ENCODE measurements at places on chromosomes 6 and 20. TPM values are rescaled to one million over a fixed set of nuclear protein-coding genes. Genes with fewer than 3 reads are reported as not detected.

ABHD16B gene
- not detected for polyA plus RNA-seq

TCF15 gene
- not detected for polyA plus RNA-seq

PRDM13 gene
- 0.41 TPM for polyA plus RNA-seq

GRIK2 gene
- 0.55 TPM for polyA plus RNA-seq

ARG1 gene
- not detected for polyA plus RNA-seq

HLA-DPA1 gene
- not detected for polyA plus RNA-seq

HBS1L gene
- polyA plus RNA-seq: 41.9 TPM

VIP gene
- not detected for polyA plus RNA-seq

TNNC2 gene
- polyA plus RNA-seq: 0.22 TPM

SMOC2 gene
- not detected for polyA plus RNA-seq

C6orf58 gene
- not detected for polyA plus RNA-seq

- DNase-seq: no peak
Measured at GRCh38 chr6:144725736-144726522, 440.8 kb downstream of the UTRN start.

- DNase-seq: no peak
Measured at GRCh38 chr6:30940361-30940986, at the start of gene MUCL3. MUCL3 (plus strand) TSS chr6:30940973; CDS start chr6:30941000, 27 bp downstream.

DNA sequence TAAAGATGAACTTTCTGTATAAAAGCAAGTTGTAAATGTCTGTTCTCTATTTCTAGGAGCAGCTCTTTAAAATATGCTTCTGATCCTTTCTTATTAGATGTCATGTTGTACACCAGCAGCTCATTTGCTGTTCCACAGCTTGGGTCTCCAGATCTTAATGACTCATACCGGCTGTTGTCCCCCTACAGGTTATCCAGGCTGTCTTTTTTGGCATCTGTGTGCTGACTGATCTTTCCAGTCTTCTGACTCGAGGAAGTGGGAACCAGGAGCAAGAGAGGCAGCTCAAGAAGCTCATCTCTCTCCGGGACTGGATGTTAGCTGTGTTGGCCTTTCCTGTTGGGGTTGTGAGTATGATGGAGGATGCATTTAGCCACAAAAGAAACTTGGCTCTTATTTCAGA lies 76.0 kb downstream of the AIG1 start:
- no peak for DNase-seq

- DNase-seq: peak; percentile 63
Measured at GRCh38 chr20:38125157-38126056, 39.7 kb downstream of the TGM2 start.

DNA sequence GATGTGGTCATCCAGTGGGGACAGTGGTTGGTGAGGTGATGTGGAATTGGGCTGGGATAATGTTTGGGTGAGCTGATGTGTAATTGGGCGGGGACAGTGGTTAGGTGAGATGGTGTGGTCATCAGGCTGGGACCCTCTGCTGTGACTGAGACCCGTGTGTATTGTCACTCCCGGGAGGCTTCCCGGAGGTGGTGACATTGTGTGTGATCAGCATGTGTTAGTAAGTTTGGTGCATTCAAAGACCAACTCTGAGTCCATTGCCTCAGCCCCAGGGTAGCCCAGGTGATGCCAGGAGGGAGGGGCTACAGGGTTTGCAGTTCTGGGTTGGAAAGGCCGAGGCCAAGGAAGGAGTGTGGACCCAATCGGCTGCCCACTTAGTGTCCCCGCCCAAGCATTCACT lies 375.5 kb downstream of the TAF4 start:
- DNase-seq: no peak

- DNase-seq: no peak
Measured at GRCh38 chr6:31935021-31935420, 7.5 kb downstream of the C2 start.

DNA sequence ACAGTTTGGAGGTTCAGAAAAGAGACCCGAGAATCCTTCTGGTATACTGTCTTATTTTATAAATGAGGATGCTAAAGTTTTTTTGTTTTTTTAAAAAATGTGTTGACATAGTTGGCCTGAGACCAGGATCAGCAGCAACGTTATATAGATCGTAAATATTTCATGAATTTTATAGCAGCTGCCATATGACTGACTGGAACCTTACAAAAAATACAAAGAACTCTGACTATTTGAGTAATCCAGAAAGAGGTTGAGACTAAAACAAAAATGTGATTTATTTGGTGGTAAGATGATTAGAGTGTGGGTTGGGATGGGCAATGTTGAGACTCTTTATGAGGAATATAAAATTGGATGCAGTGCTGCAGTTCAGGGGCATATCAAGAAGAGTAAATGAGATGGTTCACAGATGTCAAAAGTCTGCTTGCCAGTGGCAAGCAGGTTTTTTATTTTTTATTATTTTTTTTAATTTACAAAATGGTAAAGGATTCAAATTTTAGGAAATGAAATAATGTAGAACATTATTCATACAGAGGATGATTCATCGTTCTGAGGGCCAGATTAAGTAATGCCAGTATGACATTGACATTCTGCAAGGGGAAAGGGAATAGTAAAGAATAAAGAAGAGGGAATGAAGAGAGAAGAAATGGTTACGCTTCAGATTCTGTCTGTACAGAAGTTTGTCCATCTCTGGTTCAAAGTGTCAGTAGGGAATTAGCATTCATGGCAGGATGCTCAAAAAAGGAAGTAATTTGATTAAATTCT lies 58.5 kb downstream of the SCAF8 start:
- no peak for DNase-seq

GRCh38 chr6:68506911-68507310 lies 128.2 kb upstream of the ADGRB3 start:
- no peak for DNase-seq

GRCh38 chr6:56227071-56227879 lies 20.1 kb downstream of the COL21A1 start:
- DNase-seq: no peak

DNA sequence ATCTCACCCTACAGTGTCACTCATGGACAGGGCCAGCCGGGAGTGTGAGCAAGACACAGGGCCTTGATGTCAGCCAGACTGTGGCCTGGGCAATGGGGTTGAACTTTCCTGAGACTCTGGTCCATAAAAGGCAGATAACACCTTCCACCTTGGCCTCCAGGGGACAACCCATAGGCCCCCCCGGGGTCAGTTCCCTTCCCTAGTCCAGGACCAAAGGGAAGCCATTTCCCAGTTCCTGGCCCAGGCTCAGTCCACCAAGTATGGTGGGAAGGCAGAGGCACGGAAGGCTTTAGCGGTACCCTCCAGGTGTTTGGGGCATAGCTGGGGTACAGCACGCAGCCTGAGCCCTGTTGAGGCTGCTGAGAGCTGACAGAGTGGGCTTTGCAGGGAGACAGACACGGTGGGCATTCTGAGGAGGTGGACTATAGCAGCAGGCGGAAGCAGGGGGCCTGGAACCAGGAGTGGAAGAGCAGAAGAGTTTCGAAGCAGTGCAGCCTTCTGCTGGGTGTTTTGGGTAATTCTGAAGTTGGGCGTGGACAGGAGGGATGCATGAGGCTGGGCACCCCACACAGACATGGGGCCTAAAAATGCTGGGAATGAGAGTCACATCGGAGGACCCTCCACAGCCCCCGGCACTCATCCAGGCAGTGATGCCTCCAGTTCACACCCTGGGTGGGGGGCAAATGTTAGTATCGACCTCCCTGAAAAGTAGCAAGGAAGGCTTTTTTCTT lies 43.9 kb upstream of the CD93 start:
- no peak for DNase-seq

DNA sequence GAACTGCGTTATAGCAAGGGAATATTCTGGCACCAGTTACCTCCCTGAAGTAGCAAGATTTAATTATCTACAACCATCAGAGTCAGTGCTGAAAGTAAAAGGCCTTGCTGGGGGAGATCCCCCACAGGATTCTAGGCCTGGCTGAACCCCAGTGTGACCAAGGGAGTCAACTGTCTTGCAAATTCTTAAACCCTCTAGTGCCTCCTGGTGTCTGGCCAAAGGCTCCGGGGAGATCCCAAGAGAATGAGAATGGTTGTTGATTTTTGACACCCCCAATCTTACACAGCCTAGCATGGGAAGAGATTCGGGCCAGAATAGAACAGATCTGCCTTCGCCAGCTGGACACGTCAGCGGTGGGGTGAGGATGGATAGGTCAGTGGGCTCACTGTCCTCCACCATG lies 179.4 kb downstream of the ERMARD start:
- peak; percentile 2 for DNase-seq

DNA sequence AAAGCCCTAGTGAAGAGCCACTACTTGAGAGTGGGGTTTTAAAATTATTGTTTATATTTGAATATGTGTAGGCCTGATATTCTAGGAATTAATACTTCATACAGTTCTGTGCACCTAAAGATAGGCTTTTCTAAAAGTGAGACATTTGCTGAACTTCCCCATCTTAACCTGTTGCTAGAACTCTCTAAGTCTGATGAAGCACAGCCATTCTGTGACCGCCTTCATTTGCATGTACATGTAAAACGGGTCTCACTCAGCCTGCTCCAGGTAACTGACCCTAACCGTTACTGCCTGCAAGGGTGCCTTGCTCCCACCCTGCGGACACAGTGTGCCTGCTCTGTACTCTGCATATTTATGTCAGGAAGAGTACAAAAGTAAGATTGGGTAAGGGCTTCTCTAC lies 44.3 kb upstream of the IRF4 start:
- DNase-seq: no peak

DNA sequence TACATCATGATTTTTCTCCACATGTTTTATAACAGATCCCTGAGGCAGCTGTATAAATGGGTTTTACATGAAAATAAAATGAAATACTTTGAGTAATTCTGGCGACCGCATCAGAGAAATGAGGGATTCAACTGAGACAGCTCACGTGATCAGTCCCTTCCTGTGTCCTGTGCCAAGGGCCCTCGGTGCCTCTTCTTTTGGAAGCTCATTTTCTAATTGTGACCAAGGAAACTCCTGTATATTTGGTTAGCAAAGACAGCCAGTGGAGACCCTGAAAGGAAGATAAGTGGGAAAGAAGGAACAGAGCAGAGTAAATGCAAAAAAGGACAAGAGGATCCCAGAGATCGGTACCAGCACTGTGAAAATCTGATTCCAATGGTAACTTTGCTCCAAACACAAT lies 129.9 kb downstream of the FYN start:
- DNase-seq: no peak

- DNase-seq: no peak
Measured at GRCh38 chr6:42947950-42948349, 12.6 kb upstream of the GNMT start.

GRCh38 chr20:58723628-58723984 lies 31.0 kb downstream of the NPEPL1 start:
- no peak for DNase-seq

DNA sequence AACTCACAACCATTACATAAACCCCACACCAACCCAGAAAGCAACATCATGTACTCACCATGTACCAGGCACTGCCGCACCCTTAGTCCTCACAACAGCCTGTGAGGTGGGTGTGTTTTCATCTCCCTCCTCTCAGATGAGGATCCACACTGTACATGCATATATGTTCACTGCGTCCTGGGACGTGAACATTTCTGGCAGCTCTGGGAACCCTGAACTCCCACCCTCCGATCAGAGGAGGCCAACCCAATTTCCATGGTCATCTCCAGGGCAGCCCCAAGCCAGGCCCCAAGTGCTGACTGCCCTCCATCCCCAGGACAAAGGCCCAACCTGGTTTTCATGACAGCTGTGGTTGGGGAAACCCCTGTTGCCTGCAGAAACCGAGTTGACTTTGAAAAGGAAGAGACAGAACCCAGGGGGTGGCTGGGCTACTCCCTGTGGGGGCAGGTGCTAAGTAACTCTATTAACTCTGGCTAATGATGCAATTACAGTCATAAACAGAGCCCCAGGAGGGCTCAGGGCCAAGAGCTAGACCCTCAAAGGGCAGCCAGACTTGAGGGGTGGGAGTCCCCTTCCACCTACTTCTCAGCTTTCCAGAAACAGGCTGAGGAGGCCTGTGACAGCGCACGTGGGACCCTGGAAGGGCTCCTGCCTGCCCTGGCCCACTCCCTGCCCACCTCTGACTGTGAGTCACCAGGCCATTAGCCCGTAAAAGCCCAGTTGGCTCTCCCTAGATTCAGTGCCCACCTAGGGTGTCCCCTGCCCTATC lies 2.6 kb downstream of the TFEB start:
- DNase-seq: no peak

GRCh38 chr6:147204060-147204785 lies at the start of gene STXBP5:
STXBP5 (plus strand) TSS chr6:147204417; CDS start chr6:147204533, 116 bp downstream.
- no peak for DNase-seq

- DNase-seq: no peak
Measured at GRCh38 chr6:100809346-100809745, 71.8 kb downstream of the ASCC3 start.

All from A549 (cell line).